ENCODE measurements at places on chromosomes 12 and 14.

DNA sequence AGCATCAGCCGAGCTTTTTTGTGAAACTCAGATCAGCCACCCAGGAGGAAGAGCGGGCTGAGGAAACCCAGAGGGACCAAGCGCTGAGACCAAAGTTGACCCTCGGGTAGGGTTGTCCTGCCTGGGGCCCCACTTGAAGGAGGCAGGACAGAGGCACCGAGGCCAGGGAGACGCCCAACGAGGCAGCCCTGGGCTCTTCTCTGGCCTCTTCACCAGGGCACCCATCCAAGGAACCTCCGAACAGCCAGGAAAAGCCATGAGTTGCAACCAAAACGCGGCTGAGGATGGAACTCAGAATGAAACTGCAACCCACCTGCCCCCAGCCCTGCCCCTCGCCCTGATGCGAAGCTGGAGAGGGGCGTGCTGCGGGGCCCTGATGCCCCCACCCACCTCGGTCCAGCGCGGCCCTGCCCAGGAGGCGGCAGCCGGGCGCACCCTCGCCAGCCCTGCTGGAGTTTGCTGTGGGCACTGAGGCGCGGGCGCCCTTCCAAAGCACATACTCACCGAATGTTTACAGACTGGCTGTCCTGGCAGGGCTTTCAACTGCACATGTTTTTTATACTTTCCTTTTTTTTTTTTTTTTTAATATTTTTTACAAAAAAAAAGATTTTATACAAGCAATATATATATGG, 41.9 kb downstream of the JDP2 start:
- no peak for DNase-seq

DNA sequence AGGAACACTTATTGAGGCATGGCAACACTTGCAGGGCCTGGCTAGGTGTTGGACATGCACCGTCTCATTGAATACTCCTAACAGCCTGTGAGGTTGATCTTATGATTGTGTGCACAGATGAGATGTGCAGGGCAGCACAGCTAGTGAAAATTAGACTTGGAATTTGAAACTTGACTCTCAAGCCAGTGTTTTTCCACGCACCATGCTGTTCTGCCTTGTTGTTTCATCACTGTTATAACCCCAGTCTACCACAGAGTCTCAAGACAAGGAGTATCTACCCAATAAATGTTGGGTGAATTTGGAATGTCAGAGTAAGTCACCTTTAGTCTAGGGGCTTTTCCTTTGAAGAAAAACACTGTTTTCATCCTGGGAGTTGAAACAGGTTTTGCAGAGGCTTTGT, 55.8 kb upstream of the LRIG3 start:
- DNase-seq: no peak

DNA sequence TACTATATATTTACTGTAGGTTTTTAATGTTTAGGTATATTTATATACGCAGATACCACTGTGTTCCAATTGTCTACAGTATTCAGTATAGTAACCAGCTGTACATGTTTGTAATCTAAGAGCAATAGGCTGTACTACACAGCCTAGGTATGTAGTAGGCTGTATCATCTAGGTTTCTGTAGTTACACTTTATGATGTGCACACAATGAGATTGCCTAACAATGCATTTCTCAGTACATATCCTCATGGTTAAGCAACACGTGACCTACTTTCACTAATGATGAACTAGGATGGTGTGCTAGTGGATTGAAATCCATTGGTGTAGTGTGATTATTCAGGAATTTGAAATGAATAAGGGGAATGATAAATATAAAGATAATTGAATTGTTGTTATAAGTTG, 77.7 kb downstream of the ETNK1 start:
- no peak for DNase-seq

DNA sequence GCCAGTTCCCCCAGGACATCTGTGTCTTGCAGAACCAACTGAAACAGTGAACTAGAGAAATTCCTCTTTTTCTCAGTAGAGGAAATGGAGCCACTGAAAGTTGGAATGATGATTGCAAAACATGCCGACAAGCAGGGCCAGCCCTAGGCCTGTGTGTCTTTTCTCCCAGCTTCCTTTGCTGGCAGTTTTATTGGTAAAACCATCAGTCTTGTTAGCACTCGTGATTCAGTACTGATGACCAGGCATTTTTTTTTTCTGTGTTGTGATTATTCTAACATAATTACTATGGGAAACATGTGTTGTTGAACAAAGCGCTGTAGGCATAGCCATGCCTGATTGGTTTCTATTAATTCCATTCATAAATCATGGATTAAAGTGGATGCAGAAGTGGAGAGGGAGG, 620.7 kb downstream of the AACS start:
- DNase-seq: no peak
